Activated T-cell treated with anti-CD3 and anti-CD28 coated beads, Interleukin-2, amount 50 U/mL, for 1 hour (primary cell): ENCODE measurements at places on chromosomes 6 and 20.

GRCh38 chr6:6434723-6435122, 114.3 kb upstream of the F13A1 start:
- no peak for DNase-seq

GRCh38 chr6:149717255-149717587, 680 bp downstream of the LATS1 start:
- no peak for DNase-seq

- no peak for DNase-seq
These were observed 153.0 kb downstream of the PHF3 start for GRCh38 chr6:63788569-63788968.

GRCh38 chr6:154156135-154156896, 117.3 kb downstream of the OPRM1 start:
- DNase-seq, result peak; percentile 66

- no peak for DNase-seq
These were observed 161.8 kb downstream of the KCNQ5 start for GRCh38 chr6:72783666-72784065.

DNA sequence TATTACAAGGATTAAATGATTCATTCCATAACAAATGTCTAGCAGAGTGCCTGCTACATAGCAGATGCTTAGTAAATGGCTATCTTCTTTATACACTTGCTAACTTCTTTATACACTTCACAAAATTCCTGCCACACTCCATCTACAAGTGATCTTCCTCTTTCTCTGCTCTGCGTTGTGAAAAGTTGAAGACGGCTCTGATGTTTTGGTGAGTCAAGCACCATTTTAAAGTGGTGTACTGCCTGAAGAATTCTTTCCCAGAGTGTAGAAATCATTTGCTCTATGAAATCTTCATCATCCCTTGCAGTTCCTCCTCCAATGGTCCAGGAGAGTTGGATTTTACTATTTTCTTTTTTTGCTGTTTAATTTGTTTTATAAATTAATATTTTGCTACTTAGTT, 74.9 kb downstream of the TNFAIP3 start:
- DNase-seq, result no peak

DNA sequence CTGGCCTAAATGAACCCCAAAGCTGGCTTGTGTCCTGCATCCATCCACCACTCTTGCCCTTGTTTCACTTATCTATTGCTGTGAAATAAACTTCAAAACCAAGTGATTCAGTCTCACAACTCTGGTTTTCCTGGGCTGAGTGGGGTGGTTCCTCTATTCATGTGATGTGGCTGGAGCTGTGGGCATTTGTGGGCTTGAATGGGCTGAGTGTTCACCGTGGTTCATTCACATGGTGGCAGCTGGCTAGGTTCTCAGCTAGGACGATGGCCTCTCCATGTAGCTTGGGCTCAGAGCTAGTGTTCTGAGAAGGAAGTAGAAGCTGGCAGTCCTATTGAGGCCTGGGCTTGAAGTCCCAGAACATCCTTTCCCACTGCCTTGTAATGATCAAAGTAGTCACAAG, 30.4 kb downstream of the FKBP1A start:
- DNase-seq, result no peak

GRCh38 chr6:111610548-111611172, 5.0 kb upstream of the TRAF3IP2 start:
- no peak for DNase-seq

DNA sequence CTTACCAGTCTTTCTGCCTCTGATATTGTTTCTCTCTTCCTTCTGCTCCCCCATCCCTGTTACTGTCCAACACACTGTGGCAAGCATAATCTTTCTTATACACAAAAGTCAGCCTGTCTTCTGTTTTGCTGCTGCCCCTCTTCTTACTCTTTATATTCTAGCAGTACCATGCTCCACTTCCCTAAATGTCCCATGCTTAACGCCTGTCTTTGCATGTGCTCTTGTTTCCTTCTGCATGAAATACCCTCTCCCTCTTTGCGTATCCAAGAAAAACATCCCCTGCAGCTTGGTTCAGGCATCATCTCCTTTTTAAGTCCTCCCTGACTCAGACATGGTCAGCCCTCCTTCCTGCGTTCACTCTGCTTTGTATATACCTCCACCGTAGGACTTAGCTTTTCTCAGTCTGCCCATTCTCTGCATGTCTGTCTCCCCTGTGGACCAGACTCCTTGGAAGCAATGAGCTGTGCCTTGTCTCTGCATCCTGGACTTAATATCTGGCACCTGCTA, 103.9 kb downstream of the CTNNBL1 start:
- DNase-seq, result no peak

DNA sequence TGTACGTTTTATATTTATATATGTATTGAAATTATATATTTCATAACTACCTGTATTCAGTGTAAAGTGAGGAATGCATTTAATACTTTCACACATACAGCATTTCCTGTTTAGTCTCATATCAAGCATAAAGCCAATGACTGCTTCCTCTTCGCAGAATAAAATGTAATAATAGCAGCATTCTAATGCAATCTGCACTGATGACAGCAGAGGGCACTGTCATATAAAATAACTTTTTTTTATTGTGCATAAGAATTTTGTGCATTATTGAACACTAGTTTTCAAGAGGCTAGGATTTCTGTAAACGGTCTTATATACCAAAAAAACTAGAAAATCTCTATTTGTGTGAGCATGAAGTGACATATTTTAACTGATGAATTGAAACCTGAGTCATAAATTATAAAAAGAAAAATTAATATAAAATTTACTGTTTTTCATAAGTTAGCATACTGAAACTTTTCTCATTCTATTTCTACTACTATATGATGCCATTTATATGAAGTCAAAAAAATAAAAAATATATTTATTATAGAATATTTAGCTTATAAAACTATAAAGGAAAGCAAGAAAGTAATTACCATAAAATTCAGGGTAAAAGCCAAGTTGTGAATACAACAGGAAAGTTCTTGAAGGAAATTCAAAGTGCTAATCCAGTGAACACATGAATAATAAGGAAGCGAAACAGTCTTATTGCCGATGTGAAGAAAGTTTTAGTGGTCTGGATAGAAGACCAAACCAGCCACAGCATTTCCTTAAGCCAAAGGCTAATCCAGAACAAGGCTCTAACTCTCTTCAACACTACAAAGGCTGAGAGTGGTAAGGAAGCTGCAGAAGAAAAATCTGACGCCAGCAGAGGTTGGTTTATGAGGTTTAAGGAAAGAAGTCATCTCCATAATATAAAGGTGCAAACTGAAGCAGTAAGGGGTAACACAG, 36.3 kb downstream of the RNF146 start:
- DNase-seq, result no peak

DNA sequence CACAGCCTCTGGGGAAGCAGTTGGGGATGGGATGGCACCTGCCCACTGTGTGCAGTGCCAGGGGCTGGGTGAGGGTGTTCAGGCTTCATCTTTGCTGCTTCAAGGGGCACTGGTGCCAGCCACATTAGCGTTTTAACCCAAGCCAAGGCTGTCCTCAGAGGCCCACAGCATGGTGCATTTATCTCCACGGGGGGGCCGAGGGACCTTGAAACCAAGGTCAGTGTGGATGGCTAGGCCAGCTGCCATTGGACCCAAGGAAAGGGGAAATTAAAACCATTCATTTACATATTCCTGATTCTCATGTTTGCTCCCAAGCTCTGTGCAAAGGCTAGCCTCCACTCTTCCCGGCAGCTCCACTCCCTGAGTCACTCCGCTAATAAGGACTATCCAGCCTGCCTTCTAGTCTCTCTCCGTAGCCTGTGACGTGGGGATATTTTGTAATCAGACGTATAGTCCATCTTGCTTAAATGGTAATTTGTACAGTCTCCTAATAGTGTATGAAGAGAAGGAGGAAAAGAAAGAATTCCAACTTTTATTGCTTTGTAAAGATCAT, 197.1 kb downstream of the CDH4 start:
- no peak for DNase-seq

DNA sequence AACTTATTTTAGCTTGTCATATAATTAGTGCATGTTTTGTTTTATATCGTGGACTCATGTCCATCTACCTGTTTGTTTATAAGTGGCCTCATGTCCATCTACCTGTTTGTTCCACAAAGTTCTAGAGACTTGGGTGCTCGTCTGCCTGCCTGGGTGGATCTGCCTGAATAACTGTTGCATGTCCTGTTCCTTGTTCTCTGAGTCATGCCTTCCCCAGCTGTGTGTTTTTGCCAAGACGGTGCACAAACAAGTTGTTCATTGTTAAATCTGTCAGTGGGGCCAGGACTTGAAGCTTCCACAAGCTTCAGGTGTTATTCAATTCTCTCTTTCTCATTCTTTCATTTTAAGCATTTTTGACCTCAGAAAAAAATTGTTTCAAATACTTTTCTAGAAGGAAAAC, 358.0 kb upstream of the CITED2 start:
- no peak for DNase-seq

GRCh38 chr6:37742401-37742760, 44.7 kb upstream of the MDGA1 start:
- no peak for DNase-seq

DNA sequence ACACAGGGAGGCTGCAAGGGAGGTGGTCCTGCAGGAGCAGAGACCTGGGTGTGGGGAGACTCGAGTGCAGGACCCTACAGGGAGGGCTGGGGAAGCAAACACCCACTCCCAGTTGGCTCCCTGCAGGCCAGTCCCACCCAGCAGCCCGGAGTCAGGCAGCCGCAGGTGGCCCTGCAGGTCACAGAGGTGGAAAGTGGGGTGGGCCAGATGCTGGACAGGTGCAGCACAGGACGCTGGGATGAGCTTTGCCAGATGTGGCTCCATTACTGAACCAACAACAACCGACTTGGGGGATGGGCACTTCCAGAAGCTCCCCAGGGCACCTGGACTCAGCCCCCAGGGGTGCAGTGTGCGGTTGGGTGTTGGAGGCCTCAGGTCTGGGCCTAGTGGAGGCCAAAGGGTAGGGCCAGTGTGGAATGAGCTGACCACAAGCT, 26.6 kb upstream of the MYT1 start:
- no peak for DNase-seq

GRCh38 chr20:46376196-46376785, 30.1 kb downstream of the ELMO2 start:
- DNase-seq, result no peak

DNA sequence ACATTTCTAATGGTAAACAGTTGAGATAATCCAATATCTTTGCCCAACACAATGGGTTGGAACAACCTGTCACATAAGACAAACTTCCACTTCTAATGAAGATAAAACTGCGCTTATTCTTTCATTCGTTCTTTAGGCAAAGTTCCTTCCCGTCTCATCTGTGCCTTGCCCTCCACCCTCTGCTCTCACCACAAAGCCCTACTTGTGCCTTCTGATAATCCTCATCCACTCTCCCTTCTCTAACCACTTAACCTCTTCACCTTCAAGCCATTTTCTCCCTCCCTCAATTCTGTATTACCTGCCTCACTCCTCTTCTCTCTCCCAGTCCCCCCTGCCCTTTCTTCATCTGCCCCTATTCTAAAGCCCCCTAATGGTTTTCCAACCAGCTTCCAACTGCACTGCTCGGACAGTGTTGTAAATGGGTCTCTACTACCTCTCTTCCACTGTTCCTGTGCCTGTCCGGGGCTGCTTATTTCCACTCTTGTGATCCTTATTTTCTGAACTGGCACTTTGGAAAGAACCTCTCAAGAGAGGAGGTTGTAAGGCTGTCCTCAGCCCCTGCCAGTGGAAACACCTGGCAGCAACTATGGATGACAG, 62.9 kb upstream of the MYB start:
- no peak for DNase-seq

GRCh38 chr6:159978291-159979135, 9.6 kb downstream of the IGF2R start:
- DNase-seq, result no peak

GRCh38 chr6:158142789-158143188, 25.3 kb downstream of the SERAC1 start:
- no peak for DNase-seq

GRCh38 chr6:137871831-137872454, 4.9 kb downstream of the TNFAIP3 start:
- DNase-seq, result no peak

DNA sequence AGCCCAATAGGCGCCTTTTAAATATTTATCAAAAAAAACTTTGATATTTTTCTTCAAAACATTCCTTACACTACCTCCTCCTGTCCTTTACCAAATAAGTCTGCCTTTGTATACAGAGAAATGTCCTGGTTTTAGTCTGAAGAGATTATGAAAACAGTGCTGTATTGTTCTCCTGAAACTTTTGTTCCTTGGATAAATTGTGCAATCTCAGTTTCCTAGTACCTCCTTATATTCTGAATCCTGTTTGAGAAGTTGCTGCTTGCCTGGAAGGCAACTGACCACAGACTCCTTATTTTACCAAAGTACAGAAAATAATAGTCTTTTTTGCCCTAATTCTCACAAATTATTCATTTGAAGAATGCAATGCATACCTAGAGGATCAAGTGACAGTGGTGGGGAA, 349.5 kb downstream of the EPHA7 start:
- DNase-seq, result no peak

DNA sequence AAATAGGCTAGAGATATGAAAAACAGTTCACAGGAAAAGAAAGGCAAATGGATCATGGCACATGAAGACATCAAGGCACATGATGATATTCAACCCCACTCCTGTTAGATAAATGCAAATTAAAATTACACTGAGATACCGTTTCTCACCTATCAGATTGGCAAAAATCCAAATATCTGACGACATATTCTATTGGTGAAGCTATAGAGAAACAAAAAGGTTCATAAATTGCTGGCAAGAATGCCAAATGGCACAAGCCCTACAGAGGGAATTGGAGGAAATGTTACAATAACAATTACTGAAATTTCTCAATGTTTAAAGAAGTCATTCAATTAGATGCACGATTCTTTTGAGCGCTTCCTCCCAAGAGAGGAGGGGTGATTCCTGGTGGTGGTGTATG, 45.3 kb upstream of the DSN1 start:
- no peak for DNase-seq
